ENCODE measurements at places on chromosomes 13 and 19.
A peak's percentile ranks its signal among the peaks of the same experiment; 100 is the strongest.

GRCh38 chr13:91305652-91306051 lies 41.8 kb upstream of the MIR17HG start:
- no peak for DNase-seq

DNA sequence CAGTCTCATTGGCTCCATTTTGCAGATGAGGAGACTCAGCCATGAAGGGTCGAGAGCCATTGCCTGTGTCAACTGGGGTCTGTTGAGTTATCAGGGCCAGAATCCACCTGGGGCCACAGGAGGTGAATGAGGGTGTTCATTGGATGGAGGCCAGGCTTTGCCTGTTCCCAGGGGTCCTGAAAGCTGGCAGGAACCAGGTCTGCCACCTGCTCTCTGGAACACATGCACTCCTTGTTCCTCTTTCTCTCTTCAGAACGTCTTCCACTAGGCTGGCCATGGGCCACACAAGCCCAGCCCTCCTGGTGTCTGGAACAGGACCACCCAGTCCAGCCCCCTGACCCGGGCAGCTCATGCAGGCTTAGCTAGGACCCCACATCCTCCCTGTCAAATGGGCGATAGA lies 21.1 kb downstream of the PPP1R37 start:
- no peak for DNase-seq

- DNase-seq, result no peak
Observed at GRCh38 chr19:49677231-49677900, at the start of gene PRMT1. PRMT1 (plus strand) TSS chr19:49677271; CDS start chr19:49677281, 10 bp downstream.

DNA sequence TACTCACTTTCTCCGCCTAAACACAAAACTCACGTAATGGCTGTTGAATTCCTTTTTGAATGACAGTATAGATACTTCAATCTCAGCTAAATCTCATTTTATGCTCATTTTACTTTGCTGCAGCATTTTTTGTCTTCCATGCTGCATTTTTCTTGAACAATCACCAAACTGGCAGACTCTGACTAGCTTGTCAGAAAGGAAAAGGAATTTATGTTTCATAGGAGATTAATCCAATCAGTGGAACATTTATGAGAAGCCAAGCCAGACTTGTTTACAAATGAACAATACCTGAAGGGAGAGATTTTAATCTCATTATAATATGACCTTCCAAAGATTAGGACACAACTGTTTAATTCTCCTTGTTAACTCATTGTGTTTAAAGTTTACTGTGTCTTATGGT lies 1044.3 kb downstream of the DIAPH3 start:
- DNase-seq, result no peak

- DNase-seq, result no peak
Observed at GRCh38 chr13:40770609-40770933, 419 bp downstream of the MRPS31 start.

DNA sequence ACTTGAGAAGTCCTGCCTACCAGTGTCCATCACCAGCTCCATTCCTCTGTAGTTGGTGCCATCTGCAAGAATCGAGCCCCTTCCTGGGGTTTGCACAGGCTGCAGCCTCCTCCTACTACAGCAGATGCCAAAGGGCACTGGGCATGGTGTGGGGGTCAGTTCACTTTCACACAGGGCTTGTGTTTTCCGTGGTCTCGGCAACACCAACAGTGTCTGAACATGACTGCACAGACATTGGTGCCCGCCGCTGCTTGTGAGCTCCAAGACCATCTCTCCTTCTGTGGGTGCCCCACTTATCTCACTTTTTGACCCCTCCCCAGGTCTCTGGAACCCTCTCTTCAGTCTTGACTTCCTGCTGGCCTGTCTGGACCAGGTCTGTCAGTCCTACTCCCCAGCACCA lies 15.2 kb downstream of the ZNF446 start:
- no peak for DNase-seq

DNA sequence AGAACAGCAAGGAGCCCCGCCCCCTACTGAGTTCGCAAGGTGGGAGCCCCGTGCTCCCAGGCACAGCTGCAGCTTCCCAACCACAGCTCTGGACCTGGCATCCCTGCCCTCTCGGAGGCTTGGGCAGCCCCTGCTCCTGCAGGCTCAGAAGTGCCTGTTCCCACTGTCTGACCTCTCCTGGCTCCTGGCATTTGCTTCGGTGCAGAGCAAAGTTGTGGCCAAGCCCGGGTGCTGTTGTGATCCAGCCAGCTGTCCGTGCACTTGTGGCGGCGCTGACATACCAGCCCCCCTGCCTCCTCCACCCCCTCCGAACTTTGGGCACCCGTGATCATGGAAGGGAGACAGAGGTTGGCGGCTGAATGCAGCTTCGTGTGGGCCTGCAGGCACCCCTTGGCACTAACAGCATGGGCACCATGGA lies 1386.8 kb downstream of the PCDH9 start:
- no peak for DNase-seq

- DNase-seq, result no peak
Observed at GRCh38 chr13:91308299-91308698, 39.2 kb upstream of the MIR17HG start.

DNA sequence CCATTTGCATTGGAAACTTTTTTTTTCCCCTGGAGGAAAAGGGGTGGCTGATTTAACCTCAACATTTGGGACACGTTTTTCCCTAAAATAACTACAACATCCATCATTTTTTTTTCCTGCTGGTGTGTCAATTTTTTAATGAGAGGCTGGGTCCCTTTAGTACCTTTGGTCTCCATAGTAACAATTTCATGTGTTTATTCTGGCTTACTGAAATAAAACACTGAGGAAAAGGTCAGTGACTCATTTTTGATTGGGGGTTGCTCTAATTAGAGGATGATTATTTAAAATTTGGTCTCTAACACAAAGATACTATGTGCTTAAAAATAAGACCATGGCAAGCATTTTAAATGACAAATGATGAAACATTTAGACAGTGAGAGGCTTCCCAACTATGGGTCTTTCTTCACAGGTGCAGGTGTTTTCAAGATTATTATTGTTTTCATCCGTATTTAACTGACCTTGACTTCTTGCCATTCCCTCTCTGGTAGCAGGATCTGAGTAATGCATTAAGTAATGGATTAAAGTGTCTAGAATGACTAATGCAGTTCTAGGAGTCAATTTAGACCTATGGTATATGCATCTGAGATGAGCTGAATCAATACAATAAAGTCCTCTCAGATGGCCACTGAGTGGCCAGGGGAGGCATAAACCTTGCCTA lies 406.4 kb downstream of the KCNRG start:
- no peak for DNase-seq

DNA sequence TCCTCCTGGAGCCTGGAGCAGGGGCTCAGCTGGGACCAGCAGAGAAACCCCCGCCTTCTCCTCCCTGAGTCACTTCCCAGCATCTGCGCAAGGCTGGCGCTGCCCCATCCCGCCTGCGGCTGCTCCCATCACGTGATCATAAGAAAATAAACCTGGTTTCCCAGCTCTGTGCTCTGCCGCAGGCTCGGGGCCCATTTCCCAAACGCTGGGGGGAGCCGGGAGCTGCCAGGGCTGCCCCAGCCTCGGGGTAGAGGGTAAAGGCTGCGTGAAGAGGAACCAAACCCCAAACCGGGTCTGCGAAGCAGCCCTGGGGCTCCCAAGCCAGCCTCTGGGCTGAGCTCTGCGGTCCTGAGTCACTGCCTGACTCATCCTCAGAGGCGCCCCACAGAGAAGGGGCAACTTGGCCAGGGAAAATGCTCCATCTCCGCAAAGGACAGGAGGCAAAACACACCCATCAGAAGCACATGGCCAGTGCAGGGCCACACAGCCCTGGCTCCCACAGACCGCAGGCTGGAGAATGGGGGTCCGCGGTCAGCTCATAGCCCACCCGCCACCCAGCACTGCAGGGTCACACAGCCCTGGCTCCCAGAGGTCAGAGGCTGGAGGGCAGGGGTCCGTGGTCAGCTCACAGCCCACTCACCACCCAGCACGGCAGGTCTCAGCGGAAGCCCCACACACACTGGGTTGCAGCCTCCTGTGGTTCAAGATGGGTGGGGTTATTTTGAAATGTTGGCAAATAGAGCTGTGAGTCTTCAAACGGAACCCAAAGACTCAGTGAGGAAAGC lies 67.1 kb downstream of the RASA3 start:
- DNase-seq, result peak; percentile 82

DNA sequence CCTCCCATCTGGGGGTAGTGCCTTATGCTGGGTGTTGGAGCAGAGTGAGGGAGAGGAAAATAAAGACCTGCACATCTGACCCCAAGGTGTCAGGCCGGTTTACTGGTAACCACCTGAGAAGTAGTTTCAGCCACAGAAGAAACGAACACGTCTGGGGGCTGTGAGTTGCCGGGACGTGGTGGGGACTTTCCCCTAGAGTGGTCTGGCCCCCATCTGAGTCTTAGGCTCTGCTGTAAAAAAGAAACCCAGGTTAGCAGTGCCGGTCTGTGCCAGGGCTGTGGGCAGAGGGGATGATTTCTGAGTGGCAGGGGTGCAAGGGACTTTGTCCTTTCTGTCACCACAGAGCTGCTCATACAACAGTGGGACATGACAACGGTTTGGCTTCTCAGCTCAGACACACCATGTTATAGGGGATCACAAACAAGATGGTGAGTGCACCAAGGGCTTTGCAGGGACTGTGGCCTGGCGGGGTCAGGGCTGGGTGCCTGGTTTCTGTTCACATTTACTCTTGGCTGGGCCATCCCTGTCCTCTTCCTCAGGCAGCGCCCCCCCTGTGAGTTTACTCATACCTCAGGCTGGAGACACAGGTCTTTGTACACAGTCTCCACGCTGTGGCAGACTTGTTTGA lies 9.0 kb downstream of the GCDH start:
- DNase-seq, result no peak

GRCh38 chr13:38570706-38571105 lies 116.2 kb upstream of the FREM2 start:
- DNase-seq, result no peak

DNA sequence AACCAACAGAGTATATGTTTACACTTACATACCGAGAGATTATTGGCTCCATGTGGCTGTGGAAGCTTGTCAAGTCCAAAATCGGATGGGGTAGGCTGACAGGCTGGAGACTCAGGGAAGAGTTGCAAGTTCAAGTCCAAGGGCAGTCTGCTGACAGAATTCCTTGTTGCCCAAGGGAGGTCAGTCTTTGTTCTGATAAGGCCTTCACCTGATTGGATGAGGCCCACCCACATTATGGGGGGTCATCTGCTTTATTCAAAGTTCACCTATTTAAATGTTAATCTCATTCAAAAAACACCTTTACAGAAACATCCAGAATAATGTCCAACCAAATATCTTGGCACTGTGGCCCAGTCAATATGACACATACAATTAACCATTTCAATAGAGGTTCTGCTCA lies 452.4 kb downstream of the KLF12 start:
- DNase-seq, result no peak

GRCh38 chr13:29923554-29924481 lies 73.4 kb upstream of the UBL3 start:
- DNase-seq, result peak; percentile 67

DNA sequence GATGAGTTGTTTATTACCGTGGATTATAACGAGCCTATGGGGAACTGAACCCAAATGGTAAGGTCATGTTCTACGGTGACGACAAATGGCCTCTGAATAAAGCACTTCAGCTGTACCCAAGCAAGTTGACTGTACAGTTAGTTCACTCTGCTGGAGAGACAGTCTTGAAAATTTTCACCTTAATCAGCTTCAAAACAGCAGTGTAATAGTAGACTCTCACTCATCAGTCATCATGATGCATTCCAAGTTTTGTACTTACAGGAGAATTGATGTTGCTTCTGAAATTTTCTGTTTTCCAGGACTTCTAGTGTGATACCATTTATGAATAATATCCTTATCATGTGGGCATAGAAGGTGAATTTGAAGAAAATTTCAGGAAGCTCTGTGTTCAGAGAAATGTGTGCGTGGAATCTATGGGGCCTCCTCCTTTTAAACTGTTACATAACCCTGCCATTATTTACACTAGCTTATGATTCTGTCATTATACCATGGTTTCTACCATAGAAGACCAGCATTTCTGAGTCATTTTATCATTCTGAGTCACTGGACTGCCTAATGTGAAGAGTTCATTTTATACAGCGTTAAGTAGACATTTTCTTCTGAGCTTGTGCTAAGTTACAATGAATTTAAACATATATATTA lies 96.9 kb downstream of the WDFY2 start:
- no peak for DNase-seq

DNA sequence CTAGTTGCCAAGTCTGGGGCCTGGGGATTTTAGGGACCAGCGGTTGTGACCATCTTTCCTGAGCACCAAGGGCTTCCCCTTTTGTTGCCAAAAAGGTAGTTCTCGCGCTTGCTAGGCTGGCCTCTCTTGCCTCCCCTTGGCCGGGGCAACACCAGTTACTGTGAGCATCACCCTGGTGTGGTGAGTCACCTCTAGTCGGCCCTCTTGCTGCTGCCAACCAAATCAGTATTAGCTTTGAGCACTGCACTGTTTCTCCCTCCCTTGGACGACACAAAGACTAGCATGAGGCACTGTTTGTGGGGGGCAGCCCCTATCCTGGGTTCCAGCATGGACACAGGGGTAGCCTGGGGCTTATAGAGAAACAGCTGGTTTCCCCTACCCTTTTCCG lies 6.9 kb downstream of the SYDE1 start:
- no peak for DNase-seq

GRCh38 chr13:99970651-99971575 lies 654 bp downstream of the ZIC5 start:
- no peak for DNase-seq

- no peak for DNase-seq
Observed at GRCh38 chr19:15025217-15025616, 24.1 kb upstream of the CASP14 start.

GRCh38 chr13:106621833-106622232 lies 53.9 kb upstream of the ARGLU1 start:
- DNase-seq, result no peak

- no peak for DNase-seq
Observed at GRCh38 chr19:33678796-33679585, 57.2 kb downstream of the CHST8 start.

- no peak for DNase-seq
Observed at GRCh38 chr13:105982219-105982930, 553.1 kb downstream of the EFNB2 start.

GRCh38 chr13:53150568-53150967 lies 122.0 kb downstream of the OLFM4 start:
- no peak for DNase-seq

DNA sequence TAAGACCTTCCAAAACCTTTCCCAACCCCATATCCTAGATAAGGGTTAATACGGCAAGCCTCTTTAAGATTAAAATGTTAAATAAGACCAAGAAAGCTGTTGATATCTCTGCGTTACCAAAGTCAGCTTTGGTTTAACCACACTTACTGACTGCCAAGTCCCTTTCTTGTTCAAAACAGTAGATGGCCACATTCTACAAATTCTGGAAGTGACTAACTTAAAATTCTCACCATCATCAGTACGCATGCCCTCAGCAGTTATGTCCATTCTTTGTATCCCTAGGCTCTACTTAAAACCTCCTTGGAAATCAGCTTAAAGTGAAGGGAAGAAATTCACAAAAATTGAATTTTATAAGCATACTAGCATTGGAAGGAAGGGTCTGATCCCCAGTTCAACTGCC lies 23.6 kb downstream of the SOHLH2 start:
- DNase-seq, result no peak

- no peak for DNase-seq
Observed at GRCh38 chr13:59766236-59766635, 397.5 kb downstream of the DIAPH3 start.

DNA sequence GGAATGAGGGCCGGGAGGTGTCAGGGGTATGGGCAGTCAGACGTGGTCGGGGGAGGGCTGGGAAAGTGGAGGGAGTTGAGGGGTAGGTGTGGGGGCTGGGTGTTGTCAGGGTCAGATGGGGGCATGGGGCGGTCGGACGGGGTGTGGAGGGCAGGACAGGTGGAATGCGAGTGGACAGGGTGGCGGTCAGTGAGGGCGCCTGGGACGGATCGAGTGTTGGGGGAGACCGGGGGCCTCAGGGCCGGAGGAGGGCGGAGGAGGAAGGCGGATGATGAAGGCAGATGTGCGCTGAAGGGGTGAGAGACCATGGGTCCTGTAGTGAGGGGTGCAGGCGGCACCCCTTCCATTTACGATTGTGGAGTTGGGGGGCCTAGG lies 5.7 kb downstream of the TBCB start:
- no peak for DNase-seq
